ENCODE measurements at places on chromosomes 6 and 20.
A peak's percentile ranks its signal among the peaks of the same experiment; 100 is the strongest.

DNA sequence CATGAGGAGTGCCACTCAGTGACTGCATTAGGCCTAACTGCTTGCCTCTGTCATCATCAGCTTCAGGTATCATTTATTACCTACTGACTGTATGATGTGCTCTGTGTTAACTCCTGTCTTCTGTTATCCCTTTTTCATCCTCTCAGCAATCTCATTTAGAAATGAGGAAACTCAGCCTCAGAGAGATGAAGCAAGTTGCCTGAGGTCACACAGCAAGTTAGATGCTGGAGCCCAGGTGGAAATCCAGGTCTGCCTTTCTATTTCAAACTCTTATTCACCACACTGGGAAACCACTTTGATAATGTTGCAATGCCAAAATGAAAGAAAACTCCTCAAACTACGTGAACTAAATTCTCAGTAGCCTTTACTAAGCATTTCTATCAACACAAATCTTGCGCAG is 1.3 kb downstream of the FERMT1 start:
- no peak for DNase-seq

DNA sequence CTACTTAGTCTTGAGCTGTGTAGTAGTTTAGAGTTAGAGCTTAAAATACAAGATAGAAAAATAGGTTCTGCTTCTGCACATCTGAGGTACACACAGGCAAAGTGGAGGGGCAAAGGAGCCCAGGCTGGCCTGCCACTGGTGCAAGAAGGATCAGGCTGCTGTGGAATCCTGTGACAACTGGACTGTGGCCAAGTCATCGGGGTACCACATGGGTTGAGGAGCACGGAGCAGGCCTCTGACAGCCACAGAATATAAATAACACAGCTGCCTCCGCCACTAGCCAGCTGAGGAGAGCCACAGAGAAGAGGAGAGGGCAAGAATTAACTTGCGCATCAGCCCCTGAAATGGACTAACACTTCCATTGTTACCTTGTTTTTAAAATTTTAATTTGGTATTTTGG is 206.0 kb upstream of the MARCKS start:
- no peak for DNase-seq

- DNase-seq: no peak
Measured at GRCh38 chr6:47098570-47098993, 56.5 kb upstream of the ADGRF1 start.

- DNase-seq: no peak
Measured at GRCh38 chr20:20781029-20781428, 68.6 kb upstream of the RALGAPA2 start.

DNA sequence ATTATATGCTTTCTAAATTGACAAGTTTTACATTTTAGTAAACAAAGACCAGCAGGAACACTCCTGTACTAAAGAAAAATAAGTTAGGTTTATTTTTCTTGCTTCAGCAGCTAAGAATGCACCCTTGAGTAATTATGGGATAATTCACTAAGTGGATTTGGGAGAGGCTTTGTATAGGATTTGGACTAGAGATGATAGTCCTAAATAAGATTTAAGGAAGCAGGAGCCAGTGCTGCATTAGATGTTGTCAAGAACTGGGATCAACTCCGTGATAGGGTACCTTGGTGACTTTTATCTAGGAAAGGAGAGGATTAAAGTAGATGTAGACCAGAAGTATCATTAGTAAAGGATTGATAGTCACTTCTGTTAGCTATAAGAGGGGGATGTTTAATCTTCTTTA is 4.1 kb upstream of the C6orf141 start:
- DNase-seq: no peak

- DNase-seq: no peak
Measured at GRCh38 chr6:70411542-70412251, 1.6 kb upstream of the FAM135A start.

- DNase-seq: no peak
Measured at GRCh38 chr6:122184401-122184827, 215.0 kb upstream of the HSF2 start.

- DNase-seq: no peak
Measured at GRCh38 chr6:28401172-28401571, 1.6 kb upstream of the ZSCAN12 start.

- DNase-seq: no peak
Measured at GRCh38 chr6:88535306-88535705, 369.2 kb upstream of the CNR1 start.

- DNase-seq: no peak
Measured at GRCh38 chr6:134921276-134921675, 28.6 kb downstream of the ALDH8A1 start.

DNA sequence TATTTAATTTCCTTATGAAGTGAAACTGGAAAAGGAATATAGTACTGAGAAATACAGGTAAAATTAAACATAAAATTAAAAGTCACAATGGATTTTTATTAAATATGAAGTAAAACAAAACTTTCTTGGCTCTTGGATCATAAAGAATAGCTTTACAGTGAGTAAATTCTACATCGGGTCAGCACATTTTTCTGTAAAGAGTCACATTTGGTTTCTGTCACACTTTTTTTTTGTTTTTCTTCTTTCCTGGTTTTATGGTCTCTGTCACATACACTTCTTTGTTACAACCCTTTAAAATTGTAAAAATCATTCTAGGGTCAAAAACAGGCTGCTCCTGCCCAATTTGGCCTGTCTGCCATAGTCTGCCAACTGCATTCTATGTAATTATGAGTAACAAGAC is 254.4 kb upstream of the POU3F2 start:
- DNase-seq: no peak

GRCh38 chr6:133128191-133128590 is 113.0 kb upstream of the EYA4 start:
- no peak for DNase-seq

GRCh38 chr6:157595768-157596167 is 214.8 kb downstream of the ZDHHC14 start:
- no peak for DNase-seq

DNA sequence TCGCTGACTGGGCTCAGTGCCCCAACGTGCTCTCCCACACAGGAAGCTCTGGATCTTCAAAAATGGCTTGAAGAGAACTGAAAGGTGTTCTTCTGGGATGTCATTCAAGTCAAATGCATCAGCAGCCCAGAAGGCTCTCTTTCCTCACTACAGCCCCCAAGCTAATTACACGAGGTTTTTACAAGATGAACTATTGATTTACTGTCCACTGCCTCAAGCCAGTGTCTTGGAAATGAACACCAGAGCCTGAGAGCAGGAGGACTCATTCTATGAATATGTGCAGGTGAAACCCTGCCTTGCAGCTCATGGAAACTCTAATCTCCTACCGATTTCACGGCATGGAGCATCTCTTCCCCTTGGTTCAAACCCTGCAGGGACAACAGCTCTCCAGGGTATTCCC is 98.9 kb upstream of the CST7 start:
- no peak for DNase-seq

- DNase-seq: no peak
Measured at GRCh38 chr6:157683707-157684106, 139.3 kb upstream of the SNX9 start.

- no peak for DNase-seq
Measured at GRCh38 chr6:131255434-131255833, 120.2 kb downstream of the AKAP7 start.

GRCh38 chr6:134152767-134153485 is 100.5 kb upstream of the SLC2A12 start:
- DNase-seq: no peak

GRCh38 chr6:124887872-124888580 is 74.2 kb upstream of the RNF217 start:
- no peak for DNase-seq

DNA sequence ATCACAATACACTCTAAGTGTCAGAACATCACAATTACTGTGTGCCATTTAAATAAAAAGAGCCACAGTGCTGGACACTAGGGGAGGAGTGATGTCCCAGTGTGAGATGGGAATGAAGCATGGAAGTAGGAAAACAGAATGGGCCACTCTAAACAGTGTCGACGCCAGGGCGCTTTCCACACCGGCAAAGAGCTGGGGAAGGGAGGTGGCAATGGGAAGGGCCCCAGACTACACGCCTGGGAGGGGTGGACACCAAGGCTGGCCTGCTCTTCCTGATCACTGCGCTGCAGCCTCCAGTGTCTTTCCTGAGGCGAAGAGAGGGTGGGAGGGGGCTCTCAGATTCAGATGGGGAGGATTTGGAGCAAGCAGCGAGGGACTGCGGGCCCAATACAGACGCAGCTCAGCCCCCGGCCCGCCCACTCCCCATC is 75.9 kb downstream of the ERMARD start:
- DNase-seq: peak; percentile 46

GRCh38 chr6:97427648-97428047 is 144.6 kb upstream of the MMS22L start:
- no peak for DNase-seq

GRCh38 chr6:170224694-170225660 is 65.9 kb downstream of the DLL1 start:
- no peak for DNase-seq

GRCh38 chr6:11418290-11418905 is 119.2 kb upstream of the TMEM170B start:
- DNase-seq: no peak

- no peak for DNase-seq
Measured at GRCh38 chr20:37990571-37991151, 42.6 kb downstream of the TTI1 start.

DNA sequence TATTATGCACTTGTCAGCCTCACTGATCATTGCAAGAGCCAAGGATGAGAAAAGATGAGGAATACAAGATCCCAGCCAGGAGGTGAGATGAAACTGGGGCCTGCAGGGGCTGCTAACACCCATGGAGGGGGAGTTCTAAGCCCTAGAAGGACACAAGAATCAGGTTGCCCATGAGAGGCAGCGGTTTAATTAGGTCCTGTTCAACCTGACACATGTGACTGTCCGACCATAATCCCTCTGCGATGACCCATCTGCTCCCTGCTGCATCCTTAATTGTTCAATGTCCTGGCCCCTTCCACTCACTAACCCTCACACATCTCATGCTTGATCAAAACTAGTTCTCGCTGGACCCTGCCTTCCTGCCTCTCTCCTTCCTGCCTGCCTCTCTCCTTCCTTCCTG is 52.2 kb upstream of the NNAT start:
- DNase-seq: no peak

DNA sequence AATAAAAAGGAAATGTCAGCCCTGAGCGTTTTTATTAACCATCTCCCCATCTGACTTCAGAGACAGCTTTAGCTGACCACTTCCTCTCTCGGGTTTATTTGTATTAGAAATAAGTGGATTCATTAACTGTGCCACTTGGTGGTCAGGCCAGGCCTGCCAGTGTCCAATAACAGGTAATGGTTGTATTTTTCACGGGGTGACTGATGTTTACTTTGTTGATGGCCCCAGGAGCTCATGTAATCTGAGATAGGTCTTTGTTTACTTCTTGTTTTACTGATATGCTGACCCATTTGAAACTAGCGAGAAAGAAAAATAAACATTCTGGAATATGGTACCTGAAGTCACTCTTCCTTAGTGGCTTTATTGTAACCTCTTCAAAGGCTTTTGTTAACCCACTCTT is 504.3 kb upstream of the SLC35B3 start:
- DNase-seq: no peak

- DNase-seq: no peak
Measured at GRCh38 chr6:113405326-113406047, 451.7 kb upstream of the MARCKS start.

DNA sequence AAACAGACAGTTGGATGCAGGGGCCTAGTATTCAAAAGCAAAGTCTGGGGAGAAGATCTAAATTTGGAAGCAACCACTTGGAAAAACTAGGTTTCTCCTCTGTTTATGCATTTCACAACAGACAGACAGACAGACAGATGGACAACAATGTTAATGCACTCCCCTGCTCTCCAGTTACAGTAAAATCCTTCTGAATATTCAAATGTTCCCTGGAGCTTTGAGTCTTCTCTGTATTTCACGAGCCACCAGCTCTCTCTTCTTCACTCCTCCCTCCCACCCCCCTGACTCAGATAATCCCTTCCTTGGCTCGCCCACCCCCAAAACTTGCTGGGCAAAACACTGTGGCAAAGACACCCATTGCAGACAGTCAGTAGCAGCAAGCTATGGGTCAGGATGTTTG is 129.3 kb upstream of the TOP1 start:
- DNase-seq: no peak

DNA sequence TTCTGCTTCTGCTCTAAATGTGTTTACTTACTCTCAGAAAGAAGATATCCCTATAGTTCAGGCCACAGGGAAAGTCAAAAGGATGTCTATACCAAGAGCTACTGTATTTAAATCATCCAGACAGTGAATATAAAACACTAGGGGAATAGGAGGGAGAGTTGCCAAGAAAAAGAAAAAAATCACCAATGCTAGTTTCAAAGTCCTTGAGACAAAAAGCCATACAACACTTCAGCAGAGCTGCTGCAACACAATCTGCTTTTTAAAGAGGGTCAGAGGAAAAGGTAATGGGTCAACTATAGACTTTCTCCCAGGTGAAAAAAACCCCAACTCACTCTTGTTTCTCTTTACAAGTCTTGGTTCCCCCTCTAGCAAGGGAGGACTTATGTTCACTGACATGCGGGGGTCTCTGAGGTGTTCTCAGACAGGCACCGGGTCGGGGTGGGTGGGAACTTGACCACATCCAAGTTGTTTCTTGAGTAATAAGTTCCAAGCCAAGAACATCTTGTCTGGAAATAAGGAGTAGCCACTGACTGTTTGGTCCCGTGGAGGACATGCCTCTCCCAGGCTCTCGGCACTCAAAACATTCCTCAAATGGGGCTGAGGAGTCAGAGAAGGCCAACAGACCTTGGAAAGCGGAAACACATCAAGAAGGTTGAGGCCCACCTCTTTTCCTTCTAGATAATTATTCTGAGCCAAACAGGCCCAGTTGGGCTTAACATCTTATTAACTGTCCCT is 47.7 kb downstream of the GJA10 start:
- no peak for DNase-seq

- peak; percentile 1 for DNase-seq
Measured at GRCh38 chr20:40630713-40631112, 58.3 kb downstream of the MAFB start.

DNA sequence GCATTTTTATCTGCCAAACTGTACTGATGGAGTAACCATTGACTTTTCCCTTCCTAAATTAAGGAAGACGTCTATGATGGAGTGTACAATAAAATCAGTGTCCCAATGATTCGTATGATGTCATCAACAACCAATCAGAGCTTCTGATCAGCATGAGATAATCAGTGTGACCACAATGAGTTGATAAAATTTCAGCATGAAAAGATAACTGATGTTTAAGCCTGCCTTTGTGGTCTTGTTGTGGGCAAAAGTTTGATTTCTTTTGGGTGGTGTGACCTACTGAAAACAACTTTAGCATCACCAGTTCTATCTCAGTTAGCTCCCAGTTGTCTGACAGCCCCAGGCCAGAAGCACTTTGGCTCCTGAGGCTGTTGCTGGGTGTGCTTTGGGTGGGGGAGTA is 3.3 kb downstream of the PCIF1 start:
- no peak for DNase-seq

- DNase-seq: peak; percentile 86
Measured at GRCh38 chr20:62616728-62617621, 25.3 kb upstream of the SLCO4A1 start.

- DNase-seq: no peak
Measured at GRCh38 chr6:139591075-139591865, 216.8 kb upstream of the CITED2 start.

DNA sequence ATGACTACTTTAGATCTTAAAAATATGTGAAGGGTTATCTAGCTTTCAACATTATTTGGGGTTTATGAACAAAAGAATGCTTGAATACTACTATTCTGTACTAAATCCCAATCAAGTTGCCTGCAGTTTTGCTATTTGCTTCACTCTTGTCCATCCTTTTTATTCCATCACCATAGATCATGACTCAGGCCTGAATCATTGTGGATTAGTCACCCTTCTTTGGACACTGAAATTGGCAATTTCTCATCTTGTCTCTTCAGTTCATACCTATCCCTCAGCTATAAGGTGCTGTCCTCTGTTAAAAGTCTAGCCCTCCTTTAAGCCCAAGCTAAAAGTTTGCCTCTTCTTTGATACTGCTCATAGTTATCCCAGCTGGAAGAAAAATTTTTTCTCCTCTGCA is 199.1 kb downstream of the CENPW start:
- DNase-seq: no peak
